Nasal cavity respiratory epithelium epithelial cell of viscerocranial mucosa (primary cell): ENCODE measurements at places on chromosomes 7 and 10. TPM values are rescaled to one million over a fixed set of nuclear protein-coding genes. Genes with fewer than 3 reads are reported as not detected.

CYP2C9 gene
- 0.71 TPM in 1 of 2 replicates, not detected in the other for total RNA-seq

LRRC4 gene
- total RNA-seq: 0.34 and 1.4 TPM in 2 replicates

NEUROG3 gene
- total RNA-seq: not detected in 2 replicates

EBLN1 gene
- not detected in 2 replicates for total RNA-seq

GARIN1A gene
- total RNA-seq: under 0.01 and 0.78 TPM in 2 replicates

BPGM gene
- total RNA-seq: 17.1 and 20.1 TPM in 2 replicates

SLC13A1 gene
- not detected in 2 replicates for total RNA-seq

PLA2G12B gene
- total RNA-seq: not detected in 2 replicates

ZCWPW1 gene
- total RNA-seq: 3.3 and 5.5 TPM in 2 replicates

NEBL gene
- 8.5 and 38.3 TPM in 2 replicates for total RNA-seq

LIPN gene
- total RNA-seq: 5.8 TPM in 1 of 2 replicates, not detected in the other

DNAJC30 gene
- 1.0 and 1.6 TPM in 2 replicates for total RNA-seq

MUC3A gene
- not detected in 2 replicates for total RNA-seq

NME8 gene
- not detected in 2 replicates for total RNA-seq

CYP3A4 gene
- total RNA-seq: 0.07 TPM in 1 of 2 replicates, not detected in the other
